ENCODE measurements at places on chromosomes 13 and 19.
A peak's percentile ranks its signal among the peaks of the same experiment; 100 is the strongest.

- DNase-seq, result no peak
These were observed 11.9 kb downstream of the LTBP4 start for GRCh38 chr19:40612831-40613689.

- no peak for DNase-seq
These were observed 13.3 kb downstream of the SLC7A1 start for GRCh38 chr13:29582171-29582570.

GRCh38 chr19:43997631-43998290 is 5.0 kb upstream of the ZNF230 start:
- DNase-seq, result peak; percentile 5

DNA sequence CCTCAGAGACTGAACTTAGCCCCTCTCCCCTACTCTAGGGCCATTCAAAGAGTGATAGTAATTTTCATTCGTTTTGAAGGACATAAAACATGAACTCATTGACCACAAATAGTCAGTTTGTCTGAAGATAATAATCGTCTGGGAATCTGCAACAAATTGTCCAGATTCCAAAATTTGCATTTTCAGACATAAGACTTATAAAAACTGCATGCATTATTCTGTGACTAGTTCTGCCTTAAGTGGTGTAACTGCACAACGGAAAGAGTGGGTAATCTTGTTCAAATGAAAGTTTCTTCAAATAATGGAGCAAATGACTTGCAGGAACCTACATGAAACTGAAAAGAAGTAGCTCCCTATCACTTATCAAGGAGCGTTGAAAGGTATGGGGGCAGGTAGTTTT is 8.4 kb downstream of the CSNK1A1L start:
- peak; percentile 54 for DNase-seq

DNA sequence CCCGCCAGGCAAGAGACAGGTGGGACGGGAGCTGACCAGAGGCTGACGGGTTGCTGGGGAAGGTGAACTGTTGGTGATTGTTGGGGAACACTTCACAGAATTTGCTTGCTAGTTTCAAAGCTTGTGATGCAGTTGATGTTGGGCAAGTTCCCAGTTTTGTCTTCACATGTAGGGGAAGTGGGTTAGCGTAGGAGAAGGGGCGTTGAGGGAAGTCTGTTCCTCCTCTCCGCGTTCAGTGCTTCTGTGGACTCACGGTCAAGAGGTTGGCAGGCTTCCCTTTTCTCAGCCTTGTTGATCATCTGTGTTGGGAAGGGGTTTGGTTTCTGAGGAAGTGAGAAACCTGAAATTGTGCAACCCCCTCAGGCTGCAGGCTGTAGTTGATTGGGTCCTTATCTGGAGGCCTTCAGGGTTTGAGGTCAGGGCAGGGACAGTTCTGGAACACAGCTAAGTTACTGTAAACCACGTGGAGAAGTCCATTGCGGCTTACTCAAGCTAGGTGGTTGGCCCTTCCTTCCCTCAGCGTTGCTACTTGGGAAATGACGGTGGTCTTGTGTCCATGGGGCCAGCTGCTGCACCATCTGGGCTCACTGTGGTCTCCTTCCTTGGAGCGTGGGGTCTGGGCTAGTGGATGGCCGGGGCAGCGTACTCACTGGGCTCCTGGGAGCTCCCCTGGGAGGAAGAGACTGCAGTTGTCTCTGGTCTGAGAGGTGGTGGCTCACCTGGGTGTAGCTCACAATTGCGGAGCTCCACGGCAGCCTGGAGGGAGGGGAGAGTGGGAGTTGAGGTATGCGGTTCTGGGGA is 7.5 kb downstream of the RPS9 start:
- DNase-seq, result no peak

DNA sequence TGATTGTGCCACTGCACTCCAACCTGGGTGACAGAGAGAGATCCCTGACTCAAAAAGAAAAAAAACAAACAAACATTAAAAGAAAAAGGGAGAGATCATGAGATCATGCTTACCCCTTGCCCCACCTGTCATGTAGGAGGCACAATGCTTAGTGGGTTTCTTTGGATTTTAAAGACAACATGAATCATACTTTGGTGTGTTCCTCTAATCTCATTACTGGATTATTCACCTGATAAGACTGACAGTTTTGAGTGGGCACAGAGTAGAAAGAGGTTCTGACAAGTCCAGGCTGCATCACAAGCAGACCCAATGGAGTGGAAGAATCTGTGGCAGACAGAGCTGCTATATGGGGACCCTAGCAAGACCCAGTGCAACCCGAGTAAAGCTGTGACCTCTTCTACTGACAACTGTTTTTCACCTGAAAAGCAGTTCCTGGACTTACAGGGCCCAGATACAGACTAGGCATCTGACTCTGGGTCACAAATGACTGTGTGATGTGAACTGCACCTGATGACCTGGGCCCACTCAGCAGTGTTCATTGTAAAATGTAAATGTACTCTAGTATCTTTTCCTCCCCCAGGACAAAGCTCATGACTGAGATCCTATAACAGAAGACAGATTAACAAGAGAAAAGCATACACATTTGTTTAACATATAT is 28.9 kb upstream of the USP12 start:
- no peak for DNase-seq

DNA sequence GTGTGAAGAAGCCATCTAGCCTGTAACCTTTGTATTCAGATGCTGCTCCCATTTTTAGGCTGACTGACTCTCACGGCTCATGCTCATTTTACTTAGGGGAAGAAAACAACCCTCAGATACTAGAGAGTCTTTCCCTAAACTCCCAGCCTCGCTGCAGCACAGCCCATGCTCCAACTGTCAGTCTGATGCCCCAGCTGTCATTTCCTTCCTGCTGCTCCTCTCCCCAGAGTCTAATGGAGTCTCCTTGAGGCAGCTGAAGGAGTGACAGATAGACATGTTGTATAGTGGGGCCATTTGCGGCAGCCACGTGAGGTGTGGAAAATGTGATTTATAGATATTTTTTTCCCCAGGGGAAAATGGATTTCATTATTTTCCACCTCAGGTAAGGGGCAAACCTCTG is 59.2 kb upstream of the OLFM4 start:
- no peak for DNase-seq

DNA sequence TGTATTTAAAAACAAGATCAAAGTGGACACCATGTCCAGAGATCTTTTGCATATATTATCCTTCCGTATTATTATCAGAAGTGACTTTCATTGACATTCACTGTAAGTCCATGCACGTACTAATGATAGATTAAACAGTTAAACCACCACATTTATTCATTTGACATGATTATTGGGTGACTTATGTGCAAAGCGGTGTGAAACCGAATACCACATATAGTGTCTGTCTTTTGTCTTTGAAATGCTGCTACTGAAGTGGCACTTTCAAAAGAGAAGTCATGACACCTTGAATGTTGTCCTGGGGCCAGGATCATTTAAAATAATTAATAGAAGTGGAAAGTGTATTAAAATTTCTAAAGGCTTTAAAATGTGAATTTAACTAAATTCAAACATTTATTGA is 100.1 kb downstream of the ERCC5 start:
- no peak for DNase-seq

DNA sequence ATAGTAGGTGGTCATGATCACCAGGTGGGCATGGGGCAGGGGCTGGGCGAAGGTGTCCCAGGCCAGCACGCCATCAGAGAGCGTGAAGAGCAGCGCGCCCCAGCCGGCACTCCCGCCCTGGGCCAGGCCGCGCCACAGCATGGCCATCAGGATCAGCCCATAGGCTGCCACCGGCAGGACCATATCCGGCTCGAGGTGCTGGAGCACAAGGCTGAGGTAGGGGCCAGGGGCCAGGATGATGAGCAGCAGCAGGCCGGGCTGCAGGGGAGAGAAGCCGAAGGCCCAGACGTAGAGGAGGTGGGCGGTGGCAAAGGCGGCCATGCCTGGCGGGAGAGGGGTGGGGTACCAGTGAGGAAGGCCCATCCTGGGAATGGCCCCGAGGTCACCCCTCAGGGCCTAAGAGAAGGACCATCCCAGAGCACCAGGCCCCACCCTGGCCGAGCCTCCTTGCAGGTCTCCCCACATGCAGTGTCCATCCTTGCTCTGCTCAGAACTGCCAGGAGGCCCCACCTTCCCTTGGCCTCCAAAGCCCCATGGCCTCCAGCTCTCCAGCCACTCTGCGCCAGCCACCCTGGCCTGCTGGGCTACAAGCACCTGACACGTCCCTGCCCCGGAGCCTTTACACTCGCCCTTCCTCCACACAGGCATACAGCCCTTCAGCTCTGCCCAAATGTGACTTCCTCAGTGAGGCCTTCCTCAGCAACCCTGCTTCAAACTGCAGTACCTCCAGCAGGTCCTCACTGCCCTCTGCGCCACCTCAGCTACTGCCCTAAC is 1.1 kb downstream of the TMEM86B start:
- no peak for DNase-seq

GRCh38 chr19:1360818-1361461 is 22.8 kb upstream of the NDUFS7 start:
- peak; percentile 74 for DNase-seq

DNA sequence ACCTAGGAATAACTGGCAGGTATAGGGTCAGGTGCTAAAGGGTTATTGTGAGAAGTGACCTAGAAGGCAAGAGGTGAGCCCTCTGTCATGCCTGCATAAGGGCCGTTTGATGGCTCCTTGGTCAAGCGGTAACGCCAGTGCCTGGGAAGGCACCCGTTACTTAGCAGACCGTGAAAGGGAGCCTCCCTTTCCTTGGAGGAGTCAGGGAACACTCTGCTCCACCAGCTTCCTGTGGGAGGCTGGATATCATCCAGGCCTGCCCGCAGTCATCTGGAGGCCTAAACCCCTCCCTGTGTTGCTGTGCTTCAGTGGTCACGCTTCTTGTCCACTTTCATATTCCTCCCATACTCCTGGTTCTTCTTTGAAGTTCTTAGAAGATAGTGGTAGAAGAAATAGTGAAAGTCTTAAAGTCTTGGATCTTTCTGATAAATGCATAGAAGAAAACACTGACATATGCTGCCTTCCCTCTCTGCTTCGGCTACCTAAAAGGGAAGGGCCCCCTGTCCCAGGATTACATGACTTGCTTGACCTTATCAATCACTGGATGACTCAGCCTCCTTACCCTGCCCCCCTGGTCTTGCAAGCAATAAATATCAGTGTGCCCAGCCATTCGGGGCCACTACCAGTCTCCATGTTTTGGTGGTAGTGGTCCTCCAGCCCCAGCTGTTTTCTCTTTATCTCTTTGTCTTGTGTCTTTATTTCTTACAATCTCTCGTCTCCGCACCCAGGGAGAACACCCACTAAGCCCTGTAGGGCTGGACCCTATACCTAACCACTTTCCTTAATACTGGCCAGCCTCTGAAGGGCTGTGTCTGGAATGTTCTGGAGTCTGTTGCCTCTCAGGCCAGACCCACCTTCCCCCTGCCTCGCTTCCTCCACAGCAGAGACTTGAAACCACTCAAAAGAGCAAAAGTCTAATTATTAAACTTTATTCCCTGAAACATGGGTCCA is 16.1 kb upstream of the ABCC4 start:
- DNase-seq, result no peak

GRCh38 chr19:12668346-12668745 is 1.7 kb downstream of the WDR83 start:
- DNase-seq, result no peak

Measured in fibroblast of skin of back (primary cell).